ENCODE measurements at places on chromosomes 5 and 9.

DNA sequence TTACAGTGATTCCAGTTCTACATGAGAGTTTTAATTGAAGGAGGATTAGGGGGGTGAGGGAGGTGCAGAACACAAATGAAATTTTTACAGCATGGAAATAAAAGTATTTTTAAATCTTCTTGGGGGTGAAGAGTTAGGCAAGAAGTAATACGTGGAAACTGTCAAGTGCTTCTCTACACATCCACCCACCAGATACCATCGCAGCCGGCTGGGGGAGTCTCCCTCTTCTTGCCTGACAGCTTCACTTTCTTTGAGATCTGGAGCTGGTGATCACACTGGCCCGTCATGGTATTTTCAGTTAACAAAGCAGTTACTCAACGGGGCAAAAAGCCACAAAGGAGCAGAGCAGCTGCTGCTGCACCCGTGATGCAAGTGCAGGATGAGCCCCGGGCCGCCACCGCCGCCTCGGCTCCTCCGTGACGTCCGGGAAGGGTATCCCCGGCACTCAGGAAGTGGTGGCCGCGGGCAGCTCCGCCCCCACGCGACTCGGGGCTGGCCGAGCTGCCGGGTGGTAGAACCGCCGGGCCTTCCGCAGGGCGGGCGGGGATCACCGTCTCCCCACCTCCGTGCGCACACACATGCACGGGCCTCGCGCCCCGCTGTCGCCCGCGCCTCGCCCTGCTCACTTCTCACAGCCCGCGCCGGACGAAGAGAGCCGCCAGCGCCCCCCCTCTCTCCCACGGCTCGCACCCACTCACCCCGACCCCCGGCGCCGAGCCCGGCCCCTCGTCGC lies 2.4 kb upstream of the NR4A3 start:
- peak; percentile 73 for DNase-seq

DNA sequence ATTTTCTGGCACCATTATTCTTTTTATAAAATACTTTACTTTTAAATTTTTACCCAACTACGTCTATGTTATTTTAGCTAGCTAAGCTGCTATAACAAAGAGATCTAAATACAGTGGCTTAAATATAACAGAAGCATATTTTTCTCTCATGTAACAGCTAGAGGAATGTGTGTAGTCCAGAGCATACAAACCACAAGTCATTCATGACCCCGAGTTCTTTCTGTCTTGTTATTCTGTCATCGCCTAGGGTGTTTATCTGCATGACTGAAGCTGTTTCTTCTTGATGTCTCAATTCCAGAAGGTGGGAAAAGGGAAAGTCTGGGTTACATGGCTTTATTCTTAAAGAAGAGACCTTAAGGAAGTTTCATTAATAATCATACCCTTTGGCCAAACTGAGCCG lies 136.9 kb upstream of the RFX3 start:
- no peak for DNase-seq

DNA sequence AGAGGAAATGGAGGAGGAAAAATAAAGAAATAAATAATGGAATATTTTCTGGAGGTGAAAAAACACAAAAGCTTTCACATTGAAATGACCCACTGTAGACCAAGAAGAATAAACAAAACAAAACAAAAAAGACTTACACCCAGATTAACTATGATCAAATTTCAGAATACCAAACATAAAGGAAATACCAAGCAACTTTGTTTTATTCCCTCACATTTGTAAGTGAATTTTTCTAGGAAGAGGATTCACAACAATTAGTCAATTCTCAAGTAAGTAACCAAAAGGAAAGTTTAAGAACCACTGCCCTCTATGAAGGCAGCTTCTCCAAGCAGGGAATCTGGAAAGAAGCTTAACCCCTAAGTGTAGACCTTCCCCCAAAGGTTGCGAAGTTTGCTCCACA lies 29.6 kb upstream of the B4GALT1 start:
- no peak for DNase-seq

DNA sequence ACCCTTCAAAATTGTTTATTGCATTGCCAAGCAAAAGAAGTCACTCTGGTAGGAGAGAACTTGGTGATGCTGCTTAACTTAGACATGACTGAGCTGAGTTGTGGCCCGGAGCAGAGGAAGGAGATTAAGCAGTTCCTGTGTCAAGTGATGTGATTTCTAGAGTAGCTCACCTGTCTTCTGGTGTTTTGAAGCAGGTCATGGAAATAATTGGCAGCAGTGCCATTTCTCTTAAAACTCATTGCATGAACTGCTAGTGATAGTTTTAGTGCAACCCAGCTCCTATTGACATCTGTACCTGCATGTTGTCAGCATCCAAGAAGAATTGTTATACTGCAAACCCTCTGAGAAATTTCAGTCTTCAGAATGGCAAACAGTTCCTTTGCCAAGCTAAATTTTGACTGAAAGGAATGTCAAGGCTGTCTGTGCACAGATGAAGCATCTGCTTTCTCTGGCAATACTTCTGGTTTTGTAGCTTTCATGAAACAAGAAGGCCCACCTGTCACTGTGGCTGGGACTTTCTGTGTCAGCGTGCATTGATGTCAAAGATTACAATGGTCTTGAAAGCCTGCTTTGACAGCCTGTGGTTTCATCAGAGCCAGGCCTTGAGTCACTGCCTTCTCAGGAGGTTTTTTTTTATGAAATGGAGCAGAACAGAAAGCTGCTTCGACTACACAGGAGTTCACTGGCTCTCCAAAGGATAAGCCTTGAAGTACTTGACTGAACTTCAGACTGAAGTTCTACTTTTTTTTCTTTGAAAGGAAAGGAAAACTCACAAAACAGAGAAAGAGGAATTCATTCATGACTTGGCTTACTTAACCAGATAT lies 90.6 kb downstream of the RALGPS1 start:
- peak; percentile 54 for DNase-seq

DNA sequence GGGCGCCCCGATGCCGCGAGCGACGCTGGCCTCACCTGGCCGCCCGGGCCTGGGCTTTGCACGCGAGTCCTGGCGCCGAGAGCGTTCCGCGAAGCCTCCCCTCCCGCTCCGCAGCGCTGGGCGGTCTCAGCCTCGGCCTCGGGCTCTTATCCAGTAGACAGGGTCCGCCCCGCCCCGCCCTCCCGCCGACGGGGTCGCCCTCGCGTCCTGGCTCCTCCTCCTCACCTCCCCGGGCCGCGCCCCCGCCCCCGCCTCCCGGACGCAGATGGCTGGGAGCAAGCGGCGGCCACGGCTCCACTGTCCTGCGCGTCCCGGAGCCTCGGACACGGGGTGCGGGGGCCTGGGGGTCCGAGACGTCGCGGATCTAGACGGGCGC lies at the start of gene SLC6A3:
SLC6A3 (minus strand) TSS at position 128 of the 376 bp plus-strand sequence. CDS start 2,243 bp downstream, outside the sequence.
- no peak for DNase-seq

GRCh38 chr5:146849694-146850303 lies 28.8 kb downstream of the PPP2R2B start:
- no peak for DNase-seq

GRCh38 chr9:106753155-106753671 lies 109.8 kb upstream of the ZNF462 start:
- peak; percentile 9 for DNase-seq

- no peak for DNase-seq
These were observed 41.6 kb downstream of the KIAA1191 start for GRCh38 chr5:176319827-176320554.

GRCh38 chr5:73298251-73298771 lies 125.3 kb downstream of the TMEM174 start:
- DNase-seq: no peak

DNA sequence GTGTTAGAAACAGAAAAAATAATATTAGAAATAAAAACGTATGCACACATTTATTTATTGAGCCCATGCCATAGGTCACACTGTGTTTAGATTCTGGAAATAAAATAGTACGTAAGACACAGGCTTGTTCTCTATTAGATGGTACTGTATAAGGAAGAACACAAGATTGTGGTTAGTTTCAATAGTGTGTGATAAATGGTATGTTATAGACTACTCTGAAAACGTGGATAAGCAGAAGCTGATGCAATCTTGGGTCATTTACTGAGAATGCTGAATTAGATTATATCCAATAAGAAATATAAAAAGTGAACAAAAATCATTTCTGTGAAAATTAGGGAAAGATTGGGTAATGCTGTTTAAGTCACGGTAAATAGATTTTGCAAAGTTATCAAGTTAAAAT lies 1456.4 kb upstream of the ACO1 start:
- DNase-seq: no peak

DNA sequence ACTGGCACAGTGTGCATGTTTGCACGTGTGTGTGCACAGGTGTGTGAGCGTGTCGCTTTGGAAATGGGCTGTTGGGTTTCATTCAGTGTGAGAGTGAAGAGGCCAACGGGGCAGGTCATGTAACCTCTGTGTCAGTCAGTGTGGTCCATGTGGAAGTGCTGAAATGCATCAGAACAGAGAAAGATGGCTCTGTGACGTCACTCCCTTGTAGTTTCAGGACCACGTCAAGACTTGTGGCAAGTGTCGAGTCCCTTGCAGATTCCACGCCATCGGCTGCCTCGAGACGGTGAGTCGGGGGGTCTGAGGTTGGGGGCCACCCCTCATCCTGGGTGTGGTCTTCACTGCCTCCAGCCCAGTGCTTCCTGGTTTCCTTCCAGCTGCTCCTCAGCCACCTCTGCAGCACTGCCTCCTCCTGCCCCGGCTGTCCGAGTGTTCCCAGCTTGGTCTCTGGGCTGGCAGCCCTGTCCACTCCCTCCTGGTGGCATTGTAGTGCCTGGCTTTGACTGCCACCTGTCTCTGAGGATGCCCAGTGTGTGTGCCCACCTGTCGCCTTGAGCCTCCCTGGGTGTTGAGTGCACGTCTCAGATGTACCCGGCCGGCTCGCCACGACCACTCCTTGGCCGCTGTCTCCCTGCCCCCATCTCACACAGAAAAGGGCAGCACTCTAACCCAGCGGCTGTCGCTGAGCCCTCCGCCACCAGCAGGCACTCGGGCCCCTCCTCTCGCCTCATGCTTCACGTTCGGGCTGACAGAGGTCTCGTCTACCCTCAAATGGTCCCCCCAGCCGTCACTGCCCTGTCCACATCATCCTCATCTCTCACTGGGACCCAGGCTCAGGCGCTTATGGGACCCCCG lies 28.0 kb downstream of the FBXW5 start:
- no peak for DNase-seq

DNA sequence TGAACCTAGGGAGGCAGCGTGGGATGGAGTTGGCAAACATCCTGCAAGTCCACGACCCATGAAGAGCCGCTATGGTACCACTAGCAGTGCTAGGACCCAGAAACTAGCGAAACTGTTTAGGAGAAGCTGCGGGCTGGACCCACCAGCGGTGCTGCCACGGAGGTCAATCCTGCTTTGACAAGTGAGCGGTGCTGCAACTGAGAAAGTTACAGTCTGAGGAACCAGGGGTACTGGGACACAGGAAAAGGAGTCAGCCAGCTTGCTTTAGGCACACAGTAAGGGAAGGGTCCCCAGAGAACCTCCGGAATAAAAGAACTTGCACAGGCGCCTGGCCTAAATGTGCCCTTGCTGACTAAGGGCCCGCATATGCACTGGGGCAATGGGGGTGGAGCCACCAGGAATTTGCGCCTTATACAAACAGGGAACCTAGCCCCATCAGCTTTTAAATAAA lies 23.6 kb upstream of the ANXA2R start:
- DNase-seq: no peak

- no peak for DNase-seq
These were observed 1.3 kb downstream of the SDHA start for GRCh38 chr5:219460-219863.

- no peak for DNase-seq
These were observed 104.4 kb downstream of the ACTL7B start for GRCh38 chr9:108751369-108751768.

DNA sequence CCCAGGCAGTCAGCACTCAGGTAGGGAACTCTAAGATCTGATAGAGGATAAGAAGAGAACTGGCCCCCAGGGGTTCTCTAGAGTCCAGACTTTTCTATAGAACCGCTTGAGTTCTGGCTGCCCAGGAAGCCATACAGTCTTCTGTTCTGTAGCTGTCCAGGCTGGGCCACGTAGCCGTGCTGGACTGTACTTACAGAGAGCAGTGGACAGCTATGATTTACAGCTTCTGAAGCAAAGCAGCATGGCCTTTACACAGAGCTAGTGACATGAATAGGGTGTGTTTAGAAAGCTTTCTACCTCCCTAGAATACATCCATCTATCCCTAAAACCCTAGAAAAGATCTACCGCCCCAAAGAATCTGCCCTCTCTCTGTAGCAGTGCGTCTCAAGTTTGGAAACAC lies 57.2 kb downstream of the ACO1 start:
- DNase-seq: no peak

DNA sequence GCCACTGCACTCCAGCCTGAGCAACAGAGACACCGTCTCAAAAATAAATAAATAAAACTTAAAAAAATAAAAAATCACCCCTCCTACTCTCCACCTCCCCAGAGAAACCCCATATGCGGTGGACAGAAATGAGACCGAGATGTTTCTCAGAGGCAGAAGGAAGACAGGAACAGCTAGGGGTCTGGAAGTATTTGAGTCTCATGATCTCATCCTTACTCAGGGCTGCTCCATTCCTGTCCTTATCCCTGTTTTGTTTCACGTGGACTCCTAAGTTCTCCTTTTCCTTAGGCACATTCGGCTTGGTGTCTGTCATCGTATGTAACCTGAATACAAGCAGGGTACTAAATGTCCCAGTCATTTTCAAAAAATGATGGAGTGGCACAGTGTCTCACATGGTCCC lies 76.1 kb downstream of the C9orf50 start:
- no peak for DNase-seq
